ENCODE measurements at places on chromosomes 11 and 22.

- DNase-seq: peak; percentile 44
Measured at GRCh38 chr11:11157185-11157584, 195.9 kb downstream of the CSNK2A3 start.

GRCh38 chr22:33400061-33400840 is 342.1 kb upstream of the SYN3 start:
- DNase-seq: no peak

DNA sequence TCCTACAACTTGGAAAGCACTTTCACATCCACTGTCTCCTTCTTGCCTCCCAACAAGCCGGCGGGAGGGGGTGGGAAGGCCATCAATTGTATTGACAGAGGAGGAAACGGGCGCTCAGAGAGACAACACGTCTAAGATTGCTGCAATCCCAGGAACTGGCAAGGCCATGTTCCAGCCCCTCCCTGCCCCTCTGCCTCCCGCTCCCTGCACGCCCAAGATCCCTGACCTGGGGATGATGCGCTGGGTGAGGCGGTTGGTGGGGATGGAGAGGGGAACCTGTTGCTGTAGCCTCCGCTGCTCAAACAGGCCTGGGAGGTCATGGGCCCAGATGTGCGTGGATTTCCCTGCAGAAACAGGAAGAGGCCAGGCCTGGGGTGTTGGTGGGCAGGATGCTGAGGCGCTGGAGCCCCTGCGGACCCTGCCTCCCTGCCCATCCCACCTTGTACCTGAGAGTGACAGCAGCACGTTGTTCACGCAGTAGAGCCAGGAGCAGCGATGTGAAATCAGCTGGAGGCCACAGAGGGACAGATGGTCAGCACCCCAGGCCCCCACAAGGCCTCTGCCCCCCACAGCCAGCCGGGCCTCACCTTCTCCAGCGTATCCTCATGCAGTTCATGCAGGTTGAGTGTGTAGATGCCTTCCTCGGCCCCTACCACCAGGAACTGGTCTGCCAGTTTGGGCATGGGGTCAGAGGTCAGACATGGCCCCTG is 6.8 kb downstream of the MAP4K2 start:
- DNase-seq: no peak

DNA sequence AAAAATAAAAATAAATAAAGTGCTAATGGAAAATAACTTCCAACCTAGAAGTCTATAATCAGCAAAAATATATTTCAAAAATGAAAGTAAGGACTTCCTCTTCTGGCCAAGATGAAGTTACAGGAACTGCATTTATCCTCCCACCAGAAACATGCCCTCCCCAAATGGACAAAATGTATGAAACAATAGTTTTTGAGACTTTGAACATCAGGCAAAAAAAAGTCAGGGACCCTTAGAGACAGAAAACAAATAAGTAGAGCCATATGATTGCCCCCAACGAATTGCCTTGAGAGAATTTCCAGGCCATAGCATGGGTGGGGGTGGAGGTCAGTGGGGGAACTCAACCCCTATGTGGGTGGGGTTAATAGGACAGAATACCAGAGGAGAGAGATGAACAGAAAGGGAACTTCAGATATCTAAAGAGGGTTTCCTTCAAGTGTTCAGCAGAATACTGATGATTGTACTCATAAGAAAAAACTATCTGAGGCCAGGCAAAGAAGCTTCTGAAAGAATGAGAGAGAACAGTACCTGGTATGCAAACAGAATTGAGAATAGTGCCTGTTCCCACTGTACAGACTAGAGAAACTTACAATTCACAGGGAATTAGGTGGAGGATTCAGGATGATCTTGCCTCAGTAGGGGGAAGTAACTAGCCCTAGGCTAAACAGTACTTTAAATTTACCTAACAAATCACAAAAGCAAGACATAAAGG is 26.6 kb upstream of the IL10RA start:
- no peak for DNase-seq

DNA sequence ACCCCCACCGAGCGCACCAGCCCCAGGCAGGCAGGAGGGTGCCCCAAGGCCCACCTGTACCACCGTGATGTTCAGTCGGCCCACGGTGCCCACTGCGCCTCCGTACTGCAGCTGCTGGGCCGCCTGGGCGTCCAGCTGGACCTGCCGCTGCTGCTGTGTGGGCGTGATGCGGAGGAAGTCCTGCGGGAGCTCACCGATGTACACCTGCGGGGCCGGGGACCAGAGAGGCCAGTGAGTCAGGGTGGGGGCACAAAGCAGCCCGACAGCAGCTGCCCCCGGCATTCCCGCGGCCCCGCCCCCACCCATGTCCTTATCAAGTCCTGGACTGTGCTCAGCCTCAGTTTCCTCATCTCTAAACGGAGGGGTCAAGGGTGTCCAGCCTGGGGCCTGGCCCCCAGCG is 13.8 kb downstream of the TOLLIP start:
- DNase-seq: no peak

DNA sequence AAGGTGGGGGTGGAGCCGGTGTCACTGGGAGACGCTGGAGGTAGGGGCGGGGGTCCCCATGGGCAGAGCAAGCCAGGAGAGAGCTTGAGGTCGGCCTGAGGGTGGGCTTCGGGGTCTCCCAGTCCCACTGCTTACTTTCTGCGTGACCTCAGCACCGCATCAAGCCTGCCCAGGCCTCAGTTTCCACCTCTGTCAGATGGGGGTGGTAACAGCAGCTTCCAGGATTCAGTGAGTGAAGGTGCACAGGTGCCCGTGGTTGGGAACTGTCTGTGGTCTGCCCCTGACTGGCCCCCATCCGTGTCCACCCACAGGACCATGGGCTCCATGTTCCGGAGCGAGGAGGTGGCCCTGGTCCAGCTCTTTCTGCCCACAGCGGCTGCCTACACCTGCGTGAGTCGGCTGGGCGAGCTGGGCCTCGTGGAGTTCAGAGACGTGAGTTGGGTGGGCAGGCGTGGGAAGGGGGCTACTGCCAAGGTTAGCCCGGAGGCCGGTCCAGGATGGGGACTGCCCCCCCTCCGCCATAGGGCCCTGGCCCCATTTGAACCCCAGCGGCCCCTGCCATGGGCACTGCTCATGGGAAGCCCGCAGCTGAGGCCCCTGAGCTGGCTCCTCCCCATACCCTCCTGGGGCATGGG is 2.2 kb downstream of the TCIRG1 start:
- no peak for DNase-seq

DNA sequence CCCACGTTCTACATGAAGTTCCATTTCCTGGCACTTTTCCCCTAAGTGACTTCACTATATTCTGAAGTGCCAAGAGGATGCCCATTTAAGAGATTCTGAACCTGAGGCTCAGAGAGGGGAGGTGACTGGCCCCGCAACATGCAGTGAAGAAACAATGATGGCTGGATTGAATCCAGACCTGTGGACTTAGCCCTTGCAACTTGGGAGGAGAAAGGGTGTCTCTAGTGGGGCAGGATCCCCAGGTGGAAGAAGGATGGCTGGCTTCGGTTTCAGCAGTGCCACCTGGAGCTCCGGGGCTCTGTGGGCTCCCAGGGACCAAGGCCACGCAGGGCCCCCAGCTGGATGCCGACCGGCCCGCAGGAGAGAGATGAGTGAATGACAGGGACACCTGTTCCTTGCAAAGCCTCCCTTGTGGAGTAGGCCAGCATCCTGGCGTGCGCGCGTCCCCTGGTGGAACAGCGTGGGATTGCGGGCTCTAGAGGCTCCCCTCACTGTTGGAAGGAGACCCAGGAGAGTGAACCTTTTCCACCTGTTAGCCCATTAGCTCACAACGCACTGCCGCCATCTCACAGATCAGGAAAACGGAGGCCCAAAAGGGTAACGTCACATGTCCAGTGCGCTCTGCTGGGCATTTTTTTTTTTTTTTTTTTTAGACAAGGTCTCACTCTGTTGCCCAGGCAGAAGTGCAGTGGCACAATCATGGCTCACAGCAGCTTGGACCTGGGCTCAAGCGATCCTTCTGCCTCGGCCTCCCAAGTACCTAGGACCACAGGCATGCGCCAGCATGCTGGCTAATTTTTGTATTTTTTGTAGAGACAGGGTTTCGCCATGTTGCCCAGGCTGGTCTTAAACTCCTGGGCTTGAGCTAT is 104.7 kb downstream of the KIAA1671 start:
- DNase-seq: peak; percentile 82

- no peak for DNase-seq
Measured at GRCh38 chr11:111417011-111417765, 38.1 kb upstream of the POU2AF1 start.

GRCh38 chr11:125091247-125091876 is 20.1 kb downstream of the TMEM218 start:
- no peak for DNase-seq

GRCh38 chr11:18731949-18732821 is 6.2 kb upstream of the IGSF22 start:
- peak; percentile 70 for DNase-seq

GRCh38 chr11:130429983-130430382 is 1.6 kb upstream of the ADAMTS8 start:
- DNase-seq: no peak

- no peak for DNase-seq
Measured at GRCh38 chr11:64870893-64871466, 7.4 kb downstream of the EHD1 start.

DNA sequence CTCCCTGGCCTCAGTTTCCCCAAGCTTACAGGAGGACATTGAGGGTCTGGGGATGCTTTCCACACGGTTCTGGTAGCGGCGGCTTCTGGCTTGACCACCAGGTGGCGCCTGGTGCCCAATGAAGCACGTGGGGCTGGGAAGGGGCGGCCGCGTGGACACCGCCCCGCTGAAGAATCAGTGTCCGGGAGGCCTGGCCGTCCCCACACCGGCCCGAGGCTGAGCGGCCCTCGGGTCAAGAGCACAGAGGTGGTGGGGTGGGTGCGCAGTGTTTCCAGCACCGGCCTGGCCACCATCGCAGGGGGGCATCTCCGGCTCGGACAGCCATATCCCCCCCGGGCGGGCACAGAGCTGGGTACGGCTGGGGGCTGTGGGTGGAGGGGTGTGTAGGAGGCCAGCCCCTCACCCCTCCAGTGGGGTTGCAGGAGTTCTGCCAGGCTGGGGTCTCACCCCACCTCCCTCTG is 27.8 kb upstream of the PPARA start:
- peak; percentile 73 for DNase-seq

DNA sequence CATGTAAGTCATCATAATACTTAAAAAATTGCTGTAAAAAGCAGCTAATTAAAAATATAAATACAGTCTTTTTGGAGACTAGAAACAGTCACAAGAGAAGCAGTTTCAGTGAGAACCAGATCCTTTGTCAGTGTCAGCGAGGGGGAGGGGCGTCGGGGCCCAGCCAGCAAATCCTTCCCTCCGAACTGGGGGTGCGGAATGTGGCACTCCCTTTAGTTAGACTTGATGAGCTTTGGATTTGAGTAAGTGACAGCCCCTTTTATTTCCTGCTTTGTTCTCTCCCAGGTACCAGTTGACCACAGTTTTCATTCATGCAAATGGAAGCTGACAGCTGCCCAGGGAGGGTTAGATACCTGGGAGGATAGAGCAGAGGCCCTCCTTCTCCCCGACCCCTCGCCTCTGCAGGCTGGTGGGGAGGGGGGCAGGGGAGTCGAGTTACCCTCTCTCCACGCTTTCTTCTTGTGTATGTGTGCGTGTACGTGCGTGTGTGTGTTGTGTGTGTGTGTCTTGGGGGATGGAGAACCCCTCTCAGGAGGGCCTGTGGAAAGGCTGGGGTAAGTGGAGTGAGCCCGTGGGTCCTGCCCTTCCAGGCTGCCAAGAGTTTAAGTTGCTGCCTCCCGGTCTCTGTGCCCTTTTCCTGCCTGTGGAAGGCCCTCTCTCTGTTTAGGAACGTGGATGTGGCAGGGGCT is 38.3 kb downstream of the PTPRJ start:
- no peak for DNase-seq

All from activated CD4-positive, alpha-beta memory T cell treated with anti-CD3 and anti-CD28 coated beads, Interleukin-2, amount 10 ng/mL, durations not matched to agents 7 days and 5 days (primary cell).